ENCODE measurements at places on chromosomes 12 and 14.

DNA sequence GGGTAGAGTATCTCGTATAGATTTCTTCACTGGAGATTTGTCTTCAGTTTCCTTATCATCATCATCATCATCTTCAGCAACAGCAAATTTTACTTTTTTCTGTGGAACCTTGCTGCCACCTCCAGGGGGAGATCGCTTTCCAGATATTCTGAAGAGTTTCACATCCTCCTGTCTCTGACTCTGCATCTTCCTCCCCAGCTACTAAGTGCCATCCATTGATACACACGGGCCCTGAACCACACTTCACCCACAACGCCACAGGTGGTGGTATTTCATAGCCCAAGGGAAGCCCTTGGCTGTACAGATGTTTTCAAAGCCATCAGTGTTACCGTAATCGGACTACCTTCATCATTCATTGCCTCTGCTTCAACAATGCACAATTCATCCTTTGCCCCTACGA is 82.2 kb downstream of the PPP2R5C start:
- H3K4me3 ChIP-seq = no peak overlapping the region
- peaks cover 51% of the 10 kb centered on the region for H3K4me1 ChIP-seq
- no peaks in the 10 kb centered on the region for H3K36me3 ChIP-seq
- H3K27me3 ChIP-seq = no peaks in the 10 kb centered on the region
- DNase-seq = peak; percentile 94
- H3K27ac ChIP-seq = peak overlapping the region; percentile 75

DNA sequence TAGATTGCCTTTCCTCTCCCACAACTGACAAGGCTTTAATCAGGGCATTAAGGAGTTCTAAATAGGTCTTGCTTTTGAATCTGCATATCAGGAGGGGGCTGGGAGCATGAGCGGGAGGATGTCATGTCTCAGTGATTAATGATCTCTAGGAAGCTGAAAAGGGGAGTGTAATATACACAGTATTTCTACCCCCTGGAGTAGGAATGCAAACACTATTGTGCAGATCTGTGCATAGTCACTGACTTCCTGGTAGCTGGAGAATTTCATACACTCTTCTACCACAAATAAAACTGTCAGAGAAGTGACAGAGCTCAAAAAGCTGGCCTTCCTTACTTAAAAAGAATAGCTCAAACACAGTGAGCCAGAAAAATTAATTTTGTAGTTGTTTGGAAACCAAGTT is 65.8 kb downstream of the RIC8B start:
- H3K27me3 ChIP-seq = no peaks in the 10 kb centered on the region
- H3K4me1 ChIP-seq = no peaks in the 10 kb centered on the region
- DNase-seq = no peak

GRCh38 chr12:126362493-126362892 is 1297.3 kb downstream of the AACS start:
- H3K36me3 ChIP-seq = no peaks in the 10 kb centered on the region
- no peak overlapping the region for H3K4me3 ChIP-seq
- no peak for DNase-seq
- no peaks in the 10 kb centered on the region for H3K4me1 ChIP-seq
- no peaks in the 10 kb centered on the region for H3K27me3 ChIP-seq
- H3K27ac ChIP-seq = no peak overlapping the region

DNA sequence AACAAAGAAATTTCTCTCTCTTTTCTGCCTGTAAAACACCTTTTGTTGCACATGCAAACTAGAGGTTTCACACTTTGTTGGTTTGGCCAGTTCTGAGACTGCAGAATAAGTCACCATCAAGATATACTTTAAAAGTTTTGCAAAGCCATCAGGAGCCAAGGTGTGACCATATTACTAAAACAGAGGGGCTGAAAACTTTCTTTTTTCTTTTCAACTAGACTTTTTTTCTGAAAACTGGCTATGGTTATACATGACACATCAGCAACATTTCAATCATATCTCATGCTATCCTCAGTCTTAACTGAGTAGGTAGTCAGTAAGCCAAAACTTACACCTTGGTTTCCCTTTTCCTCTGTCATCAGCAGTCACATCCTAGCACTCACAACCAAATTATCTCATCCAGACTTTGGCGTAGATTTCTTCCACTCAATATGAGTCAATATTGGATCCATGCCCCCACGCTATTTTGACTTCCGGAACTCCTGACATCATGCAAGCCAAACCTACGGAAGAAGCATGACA is 4.1 kb upstream of the IFNG start:
- H3K27ac ChIP-seq = peak overlapping the region; percentile 20
- DNase-seq = no peak
- H3K36me3 ChIP-seq = no peaks in the 10 kb centered on the region
- H3K27me3 ChIP-seq = no peaks in the 10 kb centered on the region

All from B cell (primary cell).